Panc1 (cell line): ENCODE measurements at places on chromosomes 4 and X. TPM values are rescaled to one million over a fixed set of nuclear protein-coding genes. Genes with fewer than 3 reads are reported as not detected.

DNA sequence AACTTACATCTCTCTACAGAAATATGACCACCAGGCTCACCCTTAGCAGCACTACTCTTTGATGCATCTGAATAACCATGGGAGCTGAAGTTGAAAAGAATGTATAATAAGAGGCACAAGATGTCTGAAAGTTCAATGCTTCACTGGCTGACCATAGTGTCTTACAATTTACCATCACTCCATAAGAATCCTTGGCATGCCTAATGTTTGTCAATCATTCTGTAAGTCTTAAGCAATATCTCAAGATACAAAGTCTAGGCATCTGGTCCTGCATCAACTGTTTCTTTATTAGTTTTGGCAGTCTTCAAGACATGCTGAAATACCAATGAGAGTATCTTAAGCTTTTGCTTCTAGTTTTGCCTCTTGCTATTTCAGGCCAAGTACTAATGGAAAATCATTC, 755.5 kb downstream of the STIM2 start:
- DNase-seq, result no peak

GRCh38 chr4:30002341-30002740, 717.8 kb upstream of the PCDH7 start:
- no peak for DNase-seq

DNA sequence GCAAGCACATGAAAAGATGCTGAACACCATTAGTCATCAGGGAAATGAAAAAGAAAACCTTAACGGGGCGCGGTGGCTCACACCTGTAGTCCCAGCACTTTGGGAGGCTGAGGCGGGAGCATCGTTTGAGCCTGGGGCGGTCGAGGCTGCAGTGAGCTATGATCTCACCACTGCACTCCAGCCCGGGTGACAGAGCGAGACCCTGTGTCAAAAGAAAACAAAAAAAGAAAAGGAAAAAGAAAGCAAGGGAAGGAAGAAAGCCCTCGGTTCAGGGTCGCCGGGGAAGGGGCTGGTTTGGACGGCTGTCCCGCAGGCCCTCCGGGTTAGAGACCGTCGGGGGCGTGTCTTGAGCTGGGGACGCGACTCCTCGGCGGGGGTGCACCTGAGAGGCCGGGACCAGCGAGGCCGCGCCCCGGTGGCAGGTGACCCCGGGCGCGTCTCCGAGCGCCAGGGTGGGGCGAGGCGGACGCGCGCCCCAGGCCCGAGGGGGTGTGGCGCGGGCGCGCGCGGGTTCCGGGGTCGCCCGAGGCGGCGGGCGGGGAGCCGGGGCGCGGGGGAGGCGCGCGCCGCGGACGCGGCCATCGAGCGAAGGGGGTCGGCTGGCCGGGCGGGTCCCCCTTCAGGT, 478 bp upstream of the PLXNA3 start:
- no peak for DNase-seq

DNA sequence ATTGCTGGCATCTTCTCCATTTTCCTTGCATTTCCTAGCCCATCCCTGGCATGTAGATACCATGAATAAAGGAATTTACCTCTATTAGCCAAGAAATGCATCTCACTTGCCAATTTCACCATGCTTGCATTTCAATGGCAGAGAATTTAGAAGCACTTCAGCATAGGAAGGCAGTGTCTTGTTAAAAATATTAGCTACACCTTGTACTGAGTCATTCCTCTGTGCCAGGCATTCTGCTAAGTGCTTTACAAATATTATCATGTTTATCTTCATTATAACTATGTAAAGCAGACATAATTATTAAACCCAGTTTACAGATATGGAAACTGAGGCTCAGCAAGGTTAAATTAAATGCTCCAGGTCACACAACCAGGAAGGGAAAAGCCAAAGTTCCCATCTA, 138.2 kb downstream of the NPNT start:
- no peak for DNase-seq

DNA sequence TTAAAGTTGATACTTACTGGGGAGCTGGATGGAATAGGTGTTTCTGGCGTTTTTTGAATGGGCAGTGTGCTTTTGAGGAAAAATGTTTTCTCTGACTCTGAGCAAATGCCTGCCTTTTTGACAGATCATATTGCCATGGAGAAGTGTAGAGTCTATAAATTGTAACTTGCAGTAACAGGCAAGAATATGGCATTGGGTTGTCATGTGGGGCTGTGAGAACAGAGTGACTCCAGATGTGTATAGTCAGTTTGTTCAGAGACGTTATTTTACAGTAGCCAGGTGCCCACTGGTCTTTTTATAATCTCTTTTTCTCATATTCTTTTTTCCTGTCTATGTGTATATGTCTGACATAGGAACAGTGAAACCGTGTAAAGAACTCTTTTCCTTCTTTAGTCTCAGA, 40.8 kb downstream of the RAPGEF2 start:
- DNase-seq, result no peak

DNA sequence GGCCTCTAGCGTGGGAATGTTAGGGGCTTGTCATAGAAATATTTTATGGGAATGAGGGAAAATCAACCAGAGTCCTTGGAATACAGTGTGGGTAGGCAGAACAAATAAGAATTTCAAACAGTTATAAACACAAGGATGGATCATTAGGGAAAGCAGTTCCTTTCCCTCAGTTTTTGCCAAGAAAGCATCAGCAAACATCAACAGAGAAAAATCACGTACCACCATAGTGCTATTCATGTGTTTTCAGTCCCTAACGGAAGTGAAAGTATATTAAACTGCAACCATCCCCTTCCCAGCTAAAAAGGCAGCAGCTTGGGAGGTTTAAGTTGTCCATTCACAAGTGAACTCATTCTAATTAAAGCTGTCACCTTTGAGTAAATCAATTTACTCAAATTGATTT, 334.4 kb upstream of the PCDH18 start:
- no peak for DNase-seq

GRCh38 chr4:180926277-180926676, 1316.9 kb upstream of the TENM3 start:
- DNase-seq, result no peak

KLB gene
- not detected for total RNA-seq

WDR17 gene
- 4.2 TPM for total RNA-seq
